ENCODE measurements at places on chromosomes 6 and 20.

DNA sequence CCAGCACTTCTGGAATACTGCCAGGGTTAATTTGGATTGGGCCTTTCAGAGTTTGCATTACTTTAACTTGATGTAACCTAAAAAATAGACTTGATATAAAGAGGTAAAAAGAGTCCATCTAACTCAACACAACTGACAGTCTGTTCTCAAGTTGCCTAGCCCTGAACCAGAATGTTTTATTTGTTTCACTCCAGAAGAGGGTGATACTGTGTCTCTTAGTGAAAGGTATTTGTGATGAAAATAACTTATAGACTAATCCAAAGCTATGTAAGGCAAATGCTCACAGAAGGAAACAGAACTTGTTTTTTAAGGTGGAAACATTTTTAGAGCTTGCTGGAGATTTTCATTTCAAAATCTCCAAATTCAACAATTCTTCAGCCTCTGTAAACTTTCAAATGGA, 469.1 kb upstream of the RUNX2 start:
- peak; percentile 23 for DNase-seq

DNA sequence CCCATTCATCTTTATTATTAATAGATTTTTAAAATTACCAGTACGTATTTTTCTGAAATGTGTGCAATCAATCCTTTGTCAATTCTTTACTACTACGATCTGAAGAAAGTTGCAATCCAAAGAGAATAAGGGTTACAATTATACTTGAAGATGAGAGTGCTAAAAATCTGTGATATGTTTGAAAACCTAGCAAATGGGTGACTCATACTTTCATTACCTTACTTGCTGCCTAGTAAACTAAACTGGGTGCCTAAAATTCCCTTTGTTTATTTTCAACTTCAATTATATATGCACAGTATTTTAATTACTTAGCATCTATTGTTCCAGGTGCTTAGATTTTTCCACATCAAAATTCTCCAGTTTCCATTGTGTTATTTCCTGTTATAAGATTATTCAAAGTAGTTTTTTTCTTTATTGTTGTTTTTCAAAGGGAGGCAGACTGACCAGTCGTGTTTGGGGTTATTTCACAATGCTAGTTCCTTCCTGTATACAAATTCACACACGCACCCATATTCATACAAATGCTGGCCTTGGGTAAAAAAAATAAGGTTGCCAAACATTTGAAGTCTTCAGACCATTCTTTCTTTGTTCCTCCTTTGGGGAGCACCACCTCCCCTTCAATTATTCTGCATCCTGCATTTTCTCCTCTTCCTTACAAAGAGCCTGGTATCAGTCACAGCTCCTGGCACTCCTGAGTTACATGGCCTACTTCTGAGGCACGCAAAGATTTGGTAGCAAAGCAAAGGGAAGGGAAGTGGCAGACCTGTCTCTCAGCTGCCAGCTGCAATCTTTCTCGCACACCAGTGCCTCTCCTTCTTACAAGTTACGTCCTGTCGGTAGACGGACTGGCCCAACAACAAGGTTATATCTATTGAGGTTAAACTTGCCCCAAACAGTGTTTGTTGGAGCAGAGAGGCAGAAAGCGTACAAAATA, 16.2 kb upstream of the FAM135A start:
- DNase-seq = no peak

- DNase-seq = no peak
These were observed 790 bp downstream of the NEDD9 start for GRCh38 chr6:11231564-11232192.

- DNase-seq = no peak
These were observed 84.0 kb downstream of the HFE start for GRCh38 chr6:26170951-26171841.

GRCh38 chr6:29631209-29631810, 1.7 kb downstream of the GABBR1 start:
- no peak for DNase-seq

GRCh38 chr20:37364013-37364926, 18.3 kb downstream of the SRC start:
- no peak for DNase-seq

DNA sequence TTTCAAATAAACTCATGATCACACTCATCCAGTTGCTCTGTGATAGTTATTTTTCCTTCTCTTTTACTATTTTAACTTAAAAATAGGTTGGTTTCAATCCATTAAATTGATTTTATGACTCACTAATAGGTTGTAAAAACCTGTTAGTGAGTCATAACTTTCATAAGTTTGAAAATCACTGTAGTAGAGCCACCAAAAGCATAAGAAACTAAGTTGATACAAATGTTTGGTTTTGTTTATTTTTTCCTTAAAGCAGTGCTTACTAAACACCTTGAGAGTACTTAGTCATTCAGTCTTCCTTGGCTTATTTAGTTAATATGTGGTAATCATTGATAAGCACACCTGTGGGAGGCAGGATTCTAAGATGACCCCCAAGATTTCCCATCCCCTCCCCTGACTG, 312.1 kb upstream of the MAN1A1 start:
- DNase-seq = no peak

DNA sequence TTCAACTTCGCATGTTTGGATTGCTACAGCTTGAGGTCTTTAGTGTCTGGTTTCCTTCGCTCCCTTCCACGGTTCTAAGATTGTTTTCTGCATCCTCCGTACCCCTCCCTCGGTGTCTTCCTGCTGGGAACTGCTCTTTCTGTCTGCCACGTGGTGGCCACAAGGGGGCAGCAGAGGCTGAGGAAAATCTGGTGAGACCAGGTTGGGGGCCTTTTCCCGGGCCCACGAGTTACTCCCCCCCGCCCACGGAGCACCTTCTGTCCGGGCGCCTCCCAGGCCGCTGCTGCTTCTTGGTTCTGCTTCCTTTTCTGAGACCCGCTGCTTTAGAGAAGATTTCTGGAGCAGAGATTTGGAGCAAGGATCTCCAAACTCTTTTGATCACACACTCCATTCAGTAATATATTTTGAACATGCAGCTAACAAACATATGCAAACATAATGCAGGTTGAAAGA, 21.1 kb upstream of the NOTCH4 start:
- DNase-seq = peak; percentile 8

- DNase-seq = no peak
These were observed 86.8 kb upstream of the MPC1 start for GRCh38 chr6:166469426-166469961.

GRCh38 chr20:15236812-15237211, 899.4 kb upstream of the FLRT3 start:
- no peak for DNase-seq

- no peak for DNase-seq
These were observed 231.3 kb upstream of the MARCKS start for GRCh38 chr6:113625850-113626249.

GRCh38 chr6:134619789-134620188, 301.9 kb upstream of the SGK1 start:
- no peak for DNase-seq

GRCh38 chr20:39800111-39800510, 838.0 kb downstream of the DHX35 start:
- DNase-seq = no peak

- no peak for DNase-seq
These were observed 150.3 kb upstream of the PREP start for GRCh38 chr6:105553171-105553570.

DNA sequence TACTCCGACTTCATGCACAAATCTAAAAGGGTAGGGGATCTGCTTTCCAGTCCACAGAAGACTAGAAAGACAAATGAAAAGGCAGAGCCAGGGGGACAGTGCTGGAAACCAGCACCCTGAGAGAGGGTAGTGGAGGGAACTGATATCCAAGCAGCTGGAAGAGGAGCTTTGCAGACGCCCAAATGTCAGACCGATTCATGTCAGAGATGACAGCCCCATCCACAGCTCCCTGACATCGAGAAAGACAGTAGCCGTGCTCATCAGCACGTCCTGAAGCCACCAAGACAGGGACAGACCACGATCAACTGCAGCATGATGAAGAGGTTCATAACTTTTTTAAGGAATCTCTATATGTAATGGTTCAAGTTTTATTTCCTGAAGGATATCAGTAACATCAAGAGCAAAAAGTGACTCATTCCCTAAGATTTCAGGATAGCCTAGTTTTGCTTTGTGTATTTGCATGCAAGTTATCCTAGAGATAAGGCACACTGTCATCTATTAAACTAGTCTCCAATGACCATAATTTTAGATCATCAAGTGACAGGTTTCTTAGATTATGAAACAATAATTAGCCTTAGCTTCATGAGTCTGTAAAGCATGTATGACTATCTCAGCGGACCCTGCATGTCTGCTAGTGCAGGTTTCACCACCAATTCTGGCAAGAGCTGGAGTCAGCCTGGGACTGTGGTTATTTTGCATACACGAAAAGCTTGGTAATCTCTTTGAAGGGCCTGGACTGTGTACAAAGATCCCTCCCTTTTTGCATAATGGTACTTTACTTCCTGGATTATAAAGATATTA, 43.0 kb downstream of the PRDM1 start:
- DNase-seq = no peak

- peak; percentile 89 for DNase-seq
These were observed 93.6 kb upstream of the ADGRF1 start for GRCh38 chr6:47135772-47136171.

DNA sequence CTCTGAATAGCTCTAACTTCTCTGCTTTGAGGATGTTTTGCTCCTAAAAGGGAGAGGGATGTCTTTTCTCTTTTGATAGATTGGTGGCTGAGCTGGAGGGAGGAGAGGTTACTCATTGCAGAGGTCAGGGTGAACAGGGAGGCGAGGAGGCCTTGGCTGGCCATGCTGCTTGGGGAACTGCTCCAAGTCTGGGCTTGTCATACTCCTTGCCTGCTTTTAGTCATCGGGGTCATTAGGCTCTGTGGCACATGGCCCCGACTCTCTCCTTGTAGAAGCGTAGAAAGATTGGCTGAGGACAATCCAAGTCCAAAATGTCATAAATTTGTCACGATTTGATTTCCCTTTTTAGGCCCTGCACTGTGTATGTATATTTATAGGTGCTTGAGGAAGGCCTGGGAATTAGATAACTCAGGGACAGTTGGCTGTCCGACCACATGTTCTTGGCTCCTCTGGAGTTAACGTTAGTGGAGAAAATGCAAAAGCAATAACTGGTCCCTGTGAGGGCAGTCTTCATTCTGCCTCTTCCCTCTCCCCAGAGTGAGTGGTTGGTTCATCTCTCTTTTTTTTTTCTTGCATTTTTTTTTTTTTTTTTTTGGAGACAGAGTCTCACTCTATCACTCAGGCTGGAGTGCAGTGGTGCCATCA, 160.1 kb downstream of the SCP2D1 start:
- no peak for DNase-seq

DNA sequence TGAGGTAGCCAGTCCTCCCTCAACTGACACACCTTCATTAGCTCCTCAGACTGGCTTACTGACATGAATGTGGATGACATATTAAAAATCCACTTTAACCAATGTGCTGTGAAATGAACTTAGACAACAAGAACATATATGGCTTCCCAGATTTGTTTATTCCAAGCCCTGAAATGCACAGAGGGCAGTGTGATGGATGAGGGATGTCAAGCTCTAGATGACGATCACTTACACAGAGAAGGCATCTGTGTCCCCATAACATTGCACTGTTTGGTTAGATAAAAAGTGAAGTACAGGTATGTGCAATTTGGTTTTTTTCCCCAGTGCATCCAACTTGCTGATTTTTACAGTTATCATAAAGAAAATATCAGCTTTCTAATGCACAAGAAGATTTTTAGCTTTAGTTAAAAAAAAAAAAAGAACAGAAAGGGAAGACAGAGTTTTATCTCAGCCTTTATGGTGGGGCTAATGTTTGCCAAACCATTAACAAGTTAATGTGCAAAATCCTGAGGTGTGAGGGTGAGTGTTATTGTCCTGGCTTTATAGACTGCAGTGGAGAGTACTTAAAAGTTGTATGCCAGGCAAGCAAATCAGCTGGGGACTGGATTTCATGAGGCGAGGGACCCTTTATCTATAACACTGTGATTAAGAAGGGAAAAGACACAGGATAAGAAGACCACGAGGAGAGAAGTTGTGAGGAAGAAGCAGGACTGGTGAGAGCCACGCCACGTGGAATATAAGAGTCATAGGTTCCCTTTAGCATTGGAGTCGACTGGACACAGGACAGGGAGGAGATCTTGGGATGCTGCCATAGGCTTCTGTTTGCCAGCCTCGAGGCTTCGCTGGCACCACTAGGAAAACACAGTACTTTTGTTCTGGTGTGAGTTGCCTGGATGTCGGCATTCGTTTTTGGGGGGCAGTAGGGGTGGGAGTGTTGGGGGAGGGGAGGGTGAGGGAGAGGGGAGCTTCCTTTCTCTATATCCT, 90.0 kb upstream of the BACH2 start:
- DNase-seq = no peak

GRCh38 chr6:132380358-132381029, 20.8 kb downstream of the MOXD1 start:
- no peak for DNase-seq

GRCh38 chr6:159085396-159085895, 40.7 kb upstream of the TAGAP start:
- DNase-seq = no peak

- no peak for DNase-seq
These were observed 110.3 kb upstream of the TCF21 start for GRCh38 chr6:133778414-133779130.

DNA sequence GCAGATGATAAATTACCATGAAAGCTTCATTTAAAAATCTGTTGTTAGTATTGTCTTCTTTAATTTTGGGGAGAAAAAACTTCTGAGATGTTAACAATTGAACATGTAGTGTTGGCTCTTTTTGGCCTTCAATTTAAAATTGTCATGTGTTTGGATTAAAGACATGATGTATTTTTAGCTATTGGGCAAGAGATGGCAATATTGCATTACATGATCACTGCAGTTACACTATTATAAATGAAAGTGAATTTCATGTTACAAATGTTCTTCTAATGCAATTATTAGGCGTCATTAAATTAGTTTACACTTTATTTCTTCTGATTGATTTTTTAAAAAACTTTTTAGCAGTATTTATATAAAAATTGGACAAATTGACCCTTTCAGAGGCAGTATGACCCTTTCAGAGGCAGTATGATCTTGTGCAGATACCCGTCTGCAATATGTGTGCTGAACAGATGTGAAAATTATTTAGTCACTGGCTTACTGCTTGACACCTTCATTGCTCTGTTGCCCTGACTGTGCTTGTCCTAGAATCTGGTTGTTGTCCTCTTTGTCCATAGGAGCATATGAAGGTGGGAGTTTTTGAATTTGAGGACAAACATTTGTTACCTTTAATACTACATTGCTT, 25.8 kb downstream of the CDKAL1 start:
- no peak for DNase-seq

GRCh38 chr6:14322841-14323240, 205.3 kb downstream of the CD83 start:
- no peak for DNase-seq

DNA sequence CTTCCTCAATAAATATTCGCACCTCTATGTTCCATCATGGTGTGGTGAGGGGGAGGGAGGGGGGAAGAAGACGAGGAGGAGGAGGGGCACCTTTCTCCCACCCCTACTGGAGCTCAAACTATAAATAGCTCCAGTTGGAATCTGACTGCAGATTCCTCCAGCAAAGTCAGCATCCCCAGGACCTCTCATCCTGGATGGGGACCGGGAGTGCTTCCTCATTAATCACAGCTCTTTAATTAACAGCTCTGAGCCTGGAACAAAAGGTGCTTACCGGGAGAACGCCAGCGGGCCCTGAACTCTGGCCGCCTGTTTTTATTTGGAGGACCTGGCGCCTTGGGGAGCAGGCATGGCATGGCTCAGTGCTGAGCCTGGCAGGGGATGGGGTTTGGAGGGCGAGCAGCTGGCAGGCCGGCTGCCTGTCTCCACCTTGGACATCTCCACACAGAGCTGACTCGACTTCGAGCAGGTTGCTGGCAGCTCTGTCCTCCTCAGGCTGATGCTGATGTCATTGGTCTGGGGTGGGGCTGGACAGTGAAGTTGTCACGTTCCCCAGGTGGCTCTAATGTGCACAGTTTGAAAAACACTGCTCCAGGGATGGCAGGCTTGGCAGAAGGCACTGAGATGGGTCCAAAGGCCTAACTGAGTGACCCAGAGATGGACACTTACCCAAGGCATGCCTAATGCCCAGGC, 180.4 kb downstream of the DHX35 start:
- DNase-seq = no peak

Measured in NCI-H1930 (cell line).